ENCODE measurements at places on chromosomes 2 and 18.

GRCh38 chr2:18527822-18528221 lies 32.6 kb downstream of the RDH14 start:
- no peak for DNase-seq

GRCh38 chr18:10121786-10122515 lies 208.1 kb downstream of the VAPA start:
- DNase-seq = no peak

GRCh38 chr2:197677483-197677882 lies 2.1 kb upstream of the RFTN2 start:
- no peak for DNase-seq

GRCh38 chr2:68325056-68325455 lies 5.3 kb upstream of the CNRIP1 start:
- no peak for DNase-seq

GRCh38 chr18:47721876-47722275 lies 208.6 kb downstream of the SMAD2 start:
- no peak for DNase-seq

DNA sequence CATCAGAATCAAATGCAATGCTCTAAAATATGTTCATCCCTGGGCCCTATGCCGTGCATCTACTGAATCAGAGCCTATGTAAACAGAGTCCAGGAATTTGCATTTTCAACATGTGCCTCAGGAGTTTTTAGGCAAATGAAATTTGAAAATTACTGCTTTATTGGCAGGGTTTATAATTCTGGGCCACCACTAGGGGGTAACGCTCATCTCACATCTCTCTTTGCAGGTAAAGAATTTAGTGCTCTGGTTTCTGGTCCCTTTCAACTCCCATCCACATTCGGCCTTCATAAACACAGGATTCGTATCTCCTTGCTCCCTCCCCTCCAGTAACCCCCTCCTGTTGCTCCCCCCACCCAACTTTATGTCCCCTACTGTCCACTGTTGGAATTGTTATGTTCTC lies 49.3 kb downstream of the LYPD6B start:
- no peak for DNase-seq

GRCh38 chr2:74507926-74508520 lies 528 bp upstream of the PCGF1 start:
- DNase-seq = no peak

DNA sequence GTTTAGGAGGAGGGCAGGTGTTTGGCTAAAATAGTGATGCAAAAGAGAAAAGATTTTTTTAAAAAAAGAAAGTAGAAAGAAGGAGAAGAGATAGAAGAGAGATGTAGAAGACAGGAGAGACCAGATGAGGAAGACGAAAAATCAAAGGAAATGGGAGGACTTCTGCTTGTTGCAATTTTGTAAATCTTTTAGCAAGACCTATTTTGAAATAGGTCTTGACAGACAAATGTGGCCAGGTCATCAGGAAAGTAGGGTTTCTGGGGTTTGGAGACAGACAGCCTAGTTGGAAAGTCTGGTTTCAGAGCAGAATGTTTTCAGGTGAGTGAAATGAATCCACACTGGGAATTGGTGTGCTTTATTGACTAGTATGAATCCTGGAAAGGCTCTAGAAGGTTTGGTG lies 104.5 kb upstream of the CAVIN2 start:
- peak; percentile 54 for DNase-seq

- DNase-seq = peak; percentile 95
Measured at GRCh38 chr2:8303322-8303832, 378.5 kb upstream of the ID2 start.

DNA sequence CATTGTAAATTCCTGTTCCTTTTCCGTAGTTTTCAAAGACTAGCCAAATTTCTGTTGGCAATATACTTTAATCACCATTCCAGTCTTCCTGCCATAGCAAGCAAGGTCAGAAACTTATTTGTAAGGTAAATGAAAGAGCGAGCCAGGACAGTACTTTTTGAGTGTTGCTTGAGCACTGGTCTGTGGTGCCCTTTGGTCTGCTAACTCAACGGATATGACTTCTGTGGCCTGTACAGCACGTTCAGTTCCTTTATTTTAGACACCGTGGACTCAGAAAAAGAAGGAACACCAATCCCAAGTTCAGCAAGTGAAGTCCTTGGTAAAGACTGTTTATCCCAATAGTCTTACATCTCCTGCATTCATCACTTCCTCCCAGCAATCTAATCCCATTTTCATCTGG lies 166.3 kb downstream of the MYO1B start:
- peak; percentile 42 for DNase-seq

DNA sequence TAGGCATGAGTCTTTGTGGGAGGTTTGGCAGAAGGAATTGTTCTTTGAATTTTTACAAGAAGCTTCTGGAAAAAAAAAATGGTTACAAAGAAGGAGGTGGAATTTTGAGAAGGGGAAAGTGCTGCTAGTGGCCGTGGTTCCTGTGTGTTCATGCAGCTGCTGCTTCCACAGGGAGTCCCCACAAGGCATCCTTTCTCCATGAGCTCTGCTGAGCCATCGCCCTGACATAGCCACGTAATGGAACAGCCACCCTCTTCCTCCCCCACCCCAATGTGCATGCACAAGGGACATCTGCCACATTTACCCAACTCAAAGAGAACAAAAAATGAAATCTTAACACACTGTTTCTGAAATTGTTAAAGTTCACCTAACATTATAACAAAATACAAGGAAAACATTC lies 529.7 kb downstream of the SATB2 start:
- DNase-seq = no peak

- no peak for DNase-seq
Measured at GRCh38 chr18:74748809-74749208, 151.1 kb downstream of the ZNF407 start.

DNA sequence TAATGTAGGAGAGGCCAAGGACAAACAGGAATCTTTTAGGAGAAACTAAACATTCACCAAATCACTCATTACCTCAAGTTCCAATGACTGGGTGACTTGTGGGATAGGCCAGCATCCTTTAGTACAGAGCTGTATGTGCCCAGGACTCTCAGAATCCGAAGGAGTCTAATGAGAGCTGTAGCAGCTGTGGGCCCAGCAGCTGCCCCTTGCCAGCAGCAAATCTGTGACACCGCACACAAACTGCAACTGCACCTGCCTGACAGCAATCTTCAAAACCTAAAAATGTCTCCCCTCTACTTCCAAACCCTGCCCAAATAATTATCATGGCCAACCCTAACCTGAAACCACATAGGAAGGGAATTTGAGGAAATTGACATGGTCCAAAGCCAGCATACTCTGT lies 44.5 kb upstream of the ACVR2A start:
- DNase-seq = no peak

GRCh38 chr2:168910330-168910729 lies 9.2 kb downstream of the G6PC2 start:
- DNase-seq = no peak

- no peak for DNase-seq
Measured at GRCh38 chr18:12373771-12374116, 3.3 kb downstream of the AFG3L2 start.

GRCh38 chr2:130261970-130262760 lies 63.9 kb upstream of the TUBA3E start:
- no peak for DNase-seq

DNA sequence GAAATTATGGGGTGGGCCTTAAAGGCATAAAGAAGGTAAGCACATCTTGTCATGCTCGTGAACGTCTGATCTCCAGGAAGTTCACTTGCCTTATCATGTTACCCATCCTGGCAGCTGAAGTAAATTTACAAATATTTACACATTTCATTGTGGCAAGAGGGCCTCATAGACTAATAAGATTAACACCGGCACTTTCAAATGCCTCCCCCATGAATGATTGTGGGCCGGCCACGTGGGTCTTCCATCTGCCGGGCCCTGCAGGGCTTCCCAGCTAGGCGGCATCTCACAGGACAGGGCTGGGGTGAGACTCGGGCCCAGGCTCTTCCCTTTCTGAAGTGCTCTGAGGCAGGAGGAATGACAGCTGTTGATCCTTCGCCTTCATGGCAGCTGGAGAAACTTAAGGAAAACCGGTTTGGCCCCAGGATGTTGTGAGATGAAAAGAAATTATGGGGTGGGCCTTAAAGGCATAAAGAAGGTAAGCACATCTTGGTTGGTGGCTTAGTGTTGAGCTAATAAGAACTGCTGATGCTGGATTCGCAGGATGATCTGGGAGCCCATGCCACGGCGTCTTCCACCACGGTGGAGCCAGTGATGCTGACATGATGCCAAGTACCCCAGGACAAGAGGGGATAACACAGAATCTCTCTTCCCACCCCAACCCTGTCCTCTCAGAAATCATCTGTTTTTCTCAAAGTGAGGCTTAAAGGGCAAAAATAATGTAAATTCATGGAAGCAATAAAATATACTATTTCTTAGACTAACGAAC lies 176.3 kb downstream of the SEPTIN10 start:
- DNase-seq = no peak

DNA sequence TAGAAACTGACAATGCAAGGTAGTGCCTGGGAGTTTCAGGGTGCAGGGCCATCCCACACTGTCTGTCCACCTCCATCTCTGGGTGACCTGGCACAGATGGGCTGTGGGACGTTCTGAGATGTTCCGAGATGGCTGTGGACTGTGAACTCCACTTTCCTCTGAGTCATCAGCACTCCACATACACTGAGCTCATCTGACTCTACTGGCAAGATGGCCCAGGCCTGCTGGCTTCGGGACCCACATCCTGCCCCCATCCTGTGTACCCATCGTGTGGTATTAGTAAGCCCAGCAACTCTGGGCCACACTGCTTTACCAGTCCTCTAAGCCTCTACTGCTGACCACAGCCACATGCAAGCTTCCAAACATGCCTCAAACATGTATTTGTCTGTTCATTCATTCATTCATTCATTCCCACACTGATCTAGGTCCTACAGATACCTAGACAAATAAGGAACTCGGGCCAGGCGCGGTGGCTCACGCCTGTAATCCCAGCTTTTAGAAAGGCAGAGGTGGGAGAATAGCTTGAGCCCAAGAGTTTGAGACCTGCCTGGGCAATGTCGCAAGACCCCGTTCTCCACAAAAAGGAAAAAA lies 124.8 kb upstream of the CXCR4 start:
- no peak for DNase-seq

DNA sequence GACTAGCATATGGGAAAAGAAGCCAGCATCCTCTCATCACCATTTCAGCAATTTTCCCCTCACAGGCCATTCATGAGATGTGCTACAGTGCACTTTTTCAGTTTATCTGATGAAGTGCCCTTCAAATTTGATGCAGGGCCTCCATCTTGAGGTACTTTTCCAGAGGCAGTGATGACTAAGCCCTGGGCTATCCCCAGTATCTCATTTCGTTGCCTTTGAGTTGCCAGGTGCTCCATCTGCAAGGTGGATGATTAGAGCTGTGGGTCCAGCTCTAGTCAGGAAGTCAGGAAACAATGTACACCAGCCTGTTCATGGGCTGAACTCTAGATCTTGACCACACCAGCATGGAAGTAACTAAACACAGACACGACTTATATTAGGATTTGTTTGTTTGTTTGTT lies 425.2 kb downstream of the METTL4 start:
- DNase-seq = no peak

DNA sequence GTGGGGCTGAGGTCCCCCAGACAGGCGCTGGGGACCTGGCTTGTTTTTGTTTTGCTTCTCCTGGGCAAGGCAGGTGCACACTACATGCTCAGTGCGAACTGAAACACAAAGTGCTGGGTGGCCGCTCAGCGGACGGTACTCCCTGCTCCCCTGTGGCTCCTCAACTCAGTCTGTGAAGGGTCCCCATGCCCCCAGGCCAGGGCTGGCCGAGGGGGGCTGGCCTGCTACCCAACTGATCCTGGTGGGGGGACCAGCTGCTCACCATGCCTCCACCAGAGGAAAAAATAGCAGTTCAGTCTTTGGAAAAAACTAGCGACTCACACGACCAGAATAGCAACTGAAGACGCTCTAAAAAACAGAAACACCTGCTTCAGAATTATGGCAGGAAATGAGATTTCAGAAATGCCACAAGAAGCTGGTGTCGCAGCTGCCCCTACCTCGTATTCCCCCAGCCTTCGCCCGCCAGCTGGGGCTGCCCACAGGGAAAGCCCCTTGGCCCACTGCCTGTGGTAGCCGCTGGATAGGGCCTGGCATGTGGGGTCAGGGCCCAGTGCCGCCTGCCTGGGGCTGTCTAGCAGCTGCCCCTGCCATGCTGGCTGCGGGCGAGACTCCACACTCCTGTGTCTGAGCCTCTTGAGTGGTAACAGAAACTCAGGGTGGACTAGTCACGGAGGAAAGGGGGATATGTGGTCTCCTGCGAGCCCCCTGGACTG lies 43.7 kb downstream of the MEX3C start:
- DNase-seq = no peak

- no peak for DNase-seq
Measured at GRCh38 chr2:200746301-200746700, 65.4 kb upstream of the BZW1 start.

- DNase-seq = no peak
Measured at GRCh38 chr2:241228860-241229516, 40.5 kb downstream of the ANO7 start.

DNA sequence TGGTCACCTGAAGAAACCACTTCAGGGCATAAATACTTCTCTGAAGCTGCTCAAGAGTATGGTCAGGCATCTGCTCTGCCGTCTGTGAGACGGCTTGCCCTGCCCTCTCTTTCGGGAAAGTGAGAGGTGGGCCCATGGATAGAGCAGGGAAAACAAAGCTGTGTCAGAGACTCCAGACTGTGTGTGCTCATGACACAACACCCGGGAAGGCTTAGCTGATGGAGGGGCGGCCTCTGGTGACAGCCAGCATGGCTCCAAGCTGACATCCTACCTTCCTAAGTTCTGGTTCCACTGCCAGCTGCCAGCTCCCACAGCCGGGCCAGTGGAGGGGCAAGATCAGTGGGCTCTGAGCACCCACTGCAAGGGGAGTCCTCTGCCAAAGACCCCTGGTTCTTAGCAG lies 215.3 kb downstream of the ANKRD30B start:
- no peak for DNase-seq

DNA sequence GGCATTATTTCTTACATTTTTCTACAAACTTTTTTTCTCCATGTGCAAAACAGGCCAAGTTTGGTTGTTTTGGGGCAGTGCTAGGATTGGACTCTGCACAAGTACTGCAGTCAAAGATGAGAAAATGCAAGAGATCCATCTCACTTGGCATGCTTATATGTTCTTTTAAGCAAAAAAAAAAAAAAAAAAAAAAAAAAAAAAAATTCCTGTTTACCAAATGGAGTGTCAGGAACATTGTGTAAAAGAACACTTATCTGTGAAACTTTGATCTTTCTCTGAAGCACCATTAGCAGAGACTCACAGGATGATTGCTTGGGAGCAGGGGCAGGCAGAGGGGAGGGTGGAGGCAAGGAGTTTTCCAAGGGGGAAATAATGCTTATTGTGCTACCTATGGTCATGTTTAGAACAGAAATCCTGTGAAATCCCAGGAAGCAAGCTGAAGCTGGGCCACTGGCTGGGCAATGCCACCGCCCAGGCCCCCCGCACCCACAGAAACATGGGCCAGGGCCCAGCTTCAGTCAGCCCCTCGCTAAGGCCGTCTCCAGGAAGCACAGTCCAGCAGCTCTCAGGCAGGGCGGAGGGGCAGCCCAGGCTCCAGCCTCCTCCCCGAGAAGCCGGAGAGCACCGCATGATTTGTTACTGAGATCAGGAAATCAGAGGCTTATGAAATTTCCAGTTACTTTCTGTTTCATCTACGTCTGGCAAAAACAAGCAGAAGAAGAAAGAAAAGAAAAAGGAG lies 229.4 kb downstream of the ZNF516 start:
- peak; percentile 6 for DNase-seq

- no peak for DNase-seq
Measured at GRCh38 chr18:50451100-50451842, 76.4 kb downstream of the SKA1 start.

GRCh38 chr18:22173928-22174301 lies 4.5 kb downstream of the GATA6 start:
- DNase-seq = no peak

GRCh38 chr2:170689481-170689880 lies 25.7 kb upstream of the SP5 start:
- DNase-seq = no peak
